ENCODE measurements at places on chromosomes 2 and 18.

GRCh38 chr2:147806846-147807245 lies 38.0 kb upstream of the ACVR2A start:
- peak; percentile 70 for DNase-seq

- no peak for DNase-seq
Measured at GRCh38 chr18:63936932-63937393, 12.1 kb upstream of the HMSD start.

- DNase-seq = peak; percentile 88
Measured at GRCh38 chr2:46967990-46968647, 52.5 kb upstream of the MCFD2 start.

GRCh38 chr18:35780937-35781336 lies 191.5 kb upstream of the RMP24 start:
- DNase-seq = no peak

DNA sequence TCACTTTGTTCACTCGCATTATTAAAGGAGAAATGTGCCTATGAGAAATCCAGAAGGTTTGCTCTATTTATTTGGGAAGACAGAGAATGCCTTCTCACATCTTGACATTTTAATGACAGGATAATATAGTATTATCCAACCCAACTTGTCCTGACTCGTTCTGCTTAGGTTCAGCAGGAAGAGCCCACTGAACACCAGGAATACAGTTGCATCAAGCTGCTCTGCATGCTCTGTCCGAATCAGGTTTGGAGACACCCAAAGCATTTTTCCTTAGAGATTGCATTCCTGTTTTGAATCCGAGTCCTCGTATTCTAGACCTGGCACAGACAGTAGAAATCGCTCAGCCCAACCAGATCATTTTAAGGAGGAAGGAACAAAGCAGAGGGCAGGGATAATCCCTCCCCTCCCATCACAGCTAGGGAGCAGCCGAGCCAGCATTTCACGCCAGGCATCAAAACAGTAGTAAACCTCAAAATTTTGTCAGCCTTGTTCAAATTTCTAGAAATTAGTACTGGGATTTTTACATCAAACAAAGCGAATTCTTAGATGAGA lies 837.4 kb upstream of the ID2 start:
- DNase-seq = no peak

DNA sequence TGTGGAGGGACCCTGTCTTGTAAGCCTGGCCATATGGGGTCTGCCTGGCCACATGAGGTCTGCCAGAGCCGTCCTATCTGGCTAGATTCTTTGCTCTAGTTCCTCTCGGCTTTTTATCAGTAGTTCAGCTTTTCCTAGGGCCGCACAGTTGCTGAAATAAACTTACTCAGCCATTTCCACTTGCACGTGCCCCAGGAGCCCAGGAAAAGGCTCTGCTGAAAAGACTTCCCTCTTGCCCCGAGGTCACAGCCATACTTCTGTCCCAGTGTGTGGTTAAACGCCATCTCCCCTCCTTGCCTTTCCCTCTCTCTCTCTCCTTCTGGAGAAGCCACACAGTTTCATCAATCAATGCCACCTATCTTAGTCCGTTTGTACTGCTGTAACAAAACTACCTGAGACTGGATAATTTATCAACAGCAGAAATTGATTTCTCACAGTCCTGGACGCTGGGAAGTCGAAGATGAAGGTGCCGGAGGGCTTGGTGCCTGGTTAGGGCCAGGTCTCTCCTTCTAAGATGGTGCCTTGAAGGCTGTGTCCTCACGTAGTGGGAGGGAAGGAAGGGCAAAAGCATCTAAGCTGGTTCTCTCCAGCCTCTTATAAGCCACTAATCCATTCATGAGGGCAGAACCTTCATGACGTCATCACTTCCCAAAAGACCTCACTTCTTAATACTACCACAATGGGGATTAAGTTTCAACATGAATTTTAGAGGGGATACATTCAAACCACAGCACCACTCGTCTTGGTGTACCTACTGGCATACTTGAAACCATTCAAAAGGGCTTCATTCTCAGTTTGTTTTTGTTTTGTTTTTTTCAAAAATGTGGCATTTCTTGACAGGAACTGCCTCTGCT lies 11.2 kb upstream of the GALM start:
- no peak for DNase-seq

DNA sequence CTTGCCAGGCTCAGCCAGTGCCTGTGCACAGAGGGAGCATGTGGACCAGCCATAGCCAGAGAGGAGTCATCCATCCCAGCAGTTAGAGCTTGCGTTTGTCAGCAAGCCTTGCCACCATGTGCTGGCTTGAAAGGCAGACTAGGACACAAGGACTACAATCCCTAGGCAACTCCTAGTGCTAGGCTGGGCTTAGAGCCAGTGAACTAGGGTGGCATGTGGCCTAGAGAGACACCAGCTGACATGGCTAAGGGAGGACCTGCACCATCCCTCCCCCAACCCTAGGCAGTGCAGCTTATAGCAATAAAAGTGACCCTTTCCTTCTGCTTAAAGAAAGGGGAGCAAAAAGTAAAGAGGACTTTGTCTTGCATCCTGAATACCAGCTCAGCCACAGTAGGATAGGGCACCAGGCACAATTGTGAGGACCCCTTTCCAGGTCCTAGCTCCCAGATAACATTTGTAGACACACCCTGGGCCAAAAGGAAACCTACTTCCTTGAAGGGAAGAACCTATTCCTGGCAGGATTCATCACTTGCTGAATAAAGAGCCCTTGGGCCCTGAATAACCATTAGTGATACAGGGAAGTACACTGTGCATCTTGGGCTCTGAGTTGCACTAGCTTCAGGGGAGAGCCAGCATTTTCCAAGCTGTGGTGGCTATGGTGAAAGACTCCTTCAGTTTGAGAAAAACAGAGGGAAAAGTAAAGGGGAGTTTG lies 38.7 kb upstream of the UXS1 start:
- no peak for DNase-seq

GRCh38 chr2:160920791-160921303 lies 239.4 kb upstream of the TANK start:
- peak; percentile 91 for DNase-seq

DNA sequence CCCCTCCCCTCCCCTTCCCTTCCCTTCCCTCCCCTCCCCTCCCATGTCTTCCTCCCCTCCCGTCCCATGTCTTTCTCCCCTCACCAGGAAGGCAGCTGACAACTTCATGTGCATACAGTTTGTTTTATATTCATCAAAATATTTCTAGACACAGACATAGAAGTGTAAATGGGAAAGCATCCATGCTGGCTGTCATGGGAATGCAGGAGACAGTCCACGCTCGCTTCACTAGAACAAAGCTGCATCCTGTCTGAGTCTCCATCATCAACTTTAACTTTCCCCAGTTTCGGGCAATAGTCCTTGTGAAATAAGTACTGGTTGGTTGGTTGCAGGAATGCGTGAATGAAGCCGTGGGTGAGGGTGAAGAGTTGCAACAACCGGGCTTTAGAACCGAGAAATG lies 226.9 kb downstream of the DCDC2C start:
- DNase-seq = no peak

GRCh38 chr2:219369447-219369861 lies 18.3 kb downstream of the DNPEP start:
- peak; percentile 69 for DNase-seq

- DNase-seq = peak; percentile 31
Measured at GRCh38 chr2:138104071-138104470, 139.8 kb downstream of the HNMT start.

- peak; percentile 78 for DNase-seq
Measured at GRCh38 chr2:9201185-9201891, 5.3 kb upstream of the ASAP2 start.

- no peak for DNase-seq
Measured at GRCh38 chr2:202765436-202765835, 106.1 kb downstream of the ICA1L start.

DNA sequence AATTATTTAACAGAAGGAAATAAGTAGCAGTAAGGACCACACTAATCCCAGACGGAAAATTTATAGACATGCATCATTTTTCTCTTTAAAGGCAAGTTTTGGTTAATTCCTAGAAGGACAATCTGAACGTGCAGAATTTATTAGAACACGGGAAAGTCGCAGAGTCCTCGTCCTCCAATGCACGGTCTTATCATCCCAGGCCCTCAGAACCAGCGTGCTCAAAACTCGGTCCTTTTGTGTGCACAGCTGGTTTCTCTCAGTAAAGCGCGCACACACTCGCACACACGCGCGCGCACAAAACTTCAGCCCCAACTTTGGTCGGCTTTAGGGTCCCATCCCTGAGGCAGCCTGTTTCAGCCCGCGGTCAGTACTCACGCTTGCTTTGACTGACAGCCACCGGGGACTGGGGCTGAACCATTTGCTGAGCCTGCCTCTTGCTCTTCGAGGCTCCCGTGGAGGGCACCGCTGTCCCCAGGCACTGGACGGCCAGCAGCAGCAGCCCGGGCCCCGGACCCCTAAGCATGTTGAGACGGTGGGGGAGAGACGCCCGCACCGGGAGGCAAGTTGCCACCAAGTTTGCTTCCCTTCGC lies 493 bp downstream of the FN1 start:
- no peak for DNase-seq

DNA sequence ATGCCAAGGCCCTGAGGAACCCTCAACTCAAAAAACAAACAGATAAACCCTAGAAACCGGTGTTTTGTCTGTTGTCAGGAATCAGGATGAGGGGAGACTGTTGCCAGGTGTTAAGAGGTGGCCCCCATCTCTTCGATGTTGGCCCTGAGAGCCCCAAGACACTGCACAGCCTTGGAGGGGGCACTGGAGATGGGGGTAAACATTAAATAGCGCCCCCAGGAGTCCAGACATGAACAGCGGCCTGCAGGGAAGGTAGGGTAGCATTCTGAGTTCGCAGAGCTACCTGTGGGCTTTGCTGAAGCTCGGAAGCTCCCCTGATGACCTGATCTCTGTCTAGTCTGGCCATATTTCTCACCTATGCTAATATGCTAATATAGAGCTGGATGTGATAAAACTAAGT lies 97.6 kb upstream of the SMAD2 start:
- no peak for DNase-seq

- no peak for DNase-seq
Measured at GRCh38 chr2:59959944-59960343, 593.5 kb downstream of the BCL11A start.

GRCh38 chr2:65299246-65299645 lies 71.6 kb downstream of the ACTR2 start:
- peak; percentile 55 for DNase-seq

GRCh38 chr2:24859968-24860600 lies 60.0 kb downstream of the ADCY3 start:
- no peak for DNase-seq
